ENCODE measurements at places on chromosomes 2 and 18.

DNA sequence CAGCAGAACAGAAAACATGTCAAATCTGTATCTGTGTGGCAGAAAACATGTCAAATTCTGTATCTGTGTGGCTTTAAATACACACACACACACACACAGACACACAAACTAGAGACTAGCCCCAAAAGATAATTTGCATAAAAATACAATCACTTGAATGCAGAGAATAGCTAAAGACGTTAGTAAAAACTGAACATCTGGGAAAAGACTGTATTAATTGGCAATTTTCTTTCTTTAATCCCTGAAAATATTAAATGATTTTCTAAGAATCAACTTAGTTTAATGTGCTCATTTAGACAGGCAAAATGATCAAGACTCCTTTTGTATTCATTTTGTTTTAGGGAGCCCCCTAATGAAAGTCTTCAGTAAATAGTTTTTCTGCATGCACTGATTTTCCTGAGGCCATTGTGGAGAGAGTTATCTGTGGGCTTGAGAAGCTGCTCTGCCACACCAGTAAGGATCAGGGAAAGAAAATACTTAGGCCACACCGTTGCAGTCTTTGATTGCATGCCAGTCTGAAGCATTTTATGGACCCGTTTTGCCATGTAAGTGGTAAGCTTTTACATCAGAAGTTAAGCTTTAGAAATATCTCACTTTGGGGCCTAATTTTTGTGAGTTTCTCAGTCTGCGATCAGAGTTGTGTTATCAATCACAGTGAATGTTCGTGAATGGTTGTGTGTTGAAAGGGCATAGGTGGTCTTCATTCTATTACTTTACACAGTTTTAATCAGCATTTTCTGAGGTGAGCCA, 2.2 kb downstream of the SPATS2L start:
- DNase-seq = no peak

DNA sequence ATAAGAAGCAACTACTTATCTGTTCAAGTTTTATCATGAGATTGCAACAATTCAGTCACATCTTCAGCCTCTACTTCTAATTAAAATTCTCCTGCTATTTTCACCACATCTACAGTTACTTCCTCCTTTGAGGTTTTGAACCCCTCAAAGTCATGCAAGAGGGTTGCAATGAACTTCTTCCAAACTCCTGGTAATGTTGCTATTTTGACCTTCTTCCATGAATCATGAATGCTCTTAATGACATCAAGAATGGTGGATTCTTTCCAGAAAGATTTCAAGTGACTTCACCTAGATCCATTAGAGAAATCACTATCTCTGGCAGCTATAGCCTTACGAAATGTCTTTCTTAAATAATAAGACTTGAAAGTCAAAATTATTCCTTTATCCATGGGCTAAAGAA, 1052.8 kb upstream of the NRXN1 start:
- no peak for DNase-seq

GRCh38 chr18:37864122-37864521, 298.5 kb upstream of the CELF4 start:
- DNase-seq = no peak

DNA sequence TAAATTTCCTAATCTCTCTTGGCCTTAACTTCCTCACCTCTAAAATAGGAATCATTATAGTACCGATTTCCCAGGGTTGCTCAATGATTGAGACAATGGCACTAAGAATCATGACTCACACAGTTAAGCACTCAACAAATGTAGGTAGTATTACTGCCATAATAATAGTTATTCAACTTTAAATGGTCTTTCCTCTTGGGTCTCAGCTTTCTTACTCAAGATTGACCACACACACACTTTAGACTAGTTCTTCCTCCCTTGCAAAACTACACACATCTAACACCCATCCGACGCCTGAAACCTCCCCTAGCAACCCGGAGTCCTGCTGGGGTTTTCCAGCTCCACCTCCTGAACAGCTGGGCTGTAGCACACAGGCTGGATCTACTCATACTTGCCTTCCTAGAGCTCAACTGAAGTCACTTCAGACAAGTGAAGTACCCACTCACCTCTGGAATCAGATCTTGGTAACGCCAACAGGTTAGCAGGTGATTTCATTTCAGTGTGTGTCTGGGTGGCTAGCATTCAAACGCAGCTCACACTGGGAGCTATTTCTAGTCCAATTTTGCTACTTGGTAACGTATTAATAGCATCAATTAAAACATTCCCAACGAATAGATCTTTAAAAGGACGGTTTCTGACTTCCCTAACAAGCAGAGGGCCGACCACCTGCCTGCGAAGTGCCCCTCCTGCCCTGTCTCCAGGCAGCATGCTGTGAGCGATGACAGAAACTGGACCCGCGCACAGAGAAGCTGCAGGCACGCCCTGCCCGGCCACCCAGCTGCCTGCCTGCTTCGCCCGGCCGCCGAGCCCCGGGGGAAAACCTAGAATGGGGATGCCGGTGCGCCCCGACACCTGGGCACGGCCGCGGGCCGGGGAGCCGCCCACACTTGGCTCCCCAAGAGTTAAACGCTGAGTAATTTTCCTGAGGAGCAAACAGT, 1.1 kb downstream of the UXS1 start:
- peak; percentile 85 for DNase-seq

DNA sequence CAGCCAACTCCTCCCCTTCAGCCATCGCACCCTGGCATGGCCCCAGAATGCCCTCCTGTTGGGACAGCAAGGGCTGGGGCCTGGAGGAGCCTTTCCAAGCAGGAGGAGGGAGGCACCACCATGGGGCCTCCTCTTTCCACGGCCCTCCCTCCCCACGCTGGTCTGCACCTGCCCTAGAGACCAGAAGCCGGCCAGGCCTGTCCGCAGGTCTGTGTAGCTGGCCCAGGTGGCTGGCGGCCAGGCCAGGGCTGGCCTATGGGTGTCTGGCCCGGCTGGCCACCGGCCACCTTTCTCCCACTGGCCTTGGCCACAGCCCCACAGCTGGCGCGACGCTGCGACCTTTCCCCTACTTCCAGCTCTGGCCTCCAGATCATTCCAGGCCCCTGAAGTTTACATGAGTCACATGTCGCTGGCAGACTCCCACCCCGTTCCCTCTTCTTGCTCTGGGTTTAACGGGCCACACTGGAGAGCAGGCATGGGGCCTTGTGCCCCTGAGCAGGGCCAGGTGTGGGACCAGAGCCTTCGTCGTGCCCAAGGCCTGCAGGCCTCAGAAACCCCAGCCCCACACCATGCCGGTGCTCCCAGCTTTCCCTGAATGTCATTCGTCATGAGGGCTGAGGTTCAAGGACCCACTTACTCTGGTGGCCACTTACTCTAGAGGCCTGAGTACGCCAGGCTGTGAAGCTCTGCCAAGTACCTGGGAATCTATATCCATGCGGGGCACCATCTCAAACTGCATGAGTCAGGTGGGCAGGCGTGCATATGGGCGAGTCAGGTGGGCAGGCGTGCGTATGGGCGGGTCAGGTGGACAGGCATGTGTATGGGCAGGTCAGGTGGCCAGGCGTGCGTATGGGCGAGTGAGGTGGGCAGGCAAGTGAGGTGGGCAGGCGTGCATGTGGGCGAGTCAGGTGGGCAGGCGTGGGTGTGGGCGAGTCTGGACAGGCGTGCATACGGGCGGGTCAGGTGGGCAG, 33.3 kb upstream of the KLF11 start:
- DNase-seq = no peak

DNA sequence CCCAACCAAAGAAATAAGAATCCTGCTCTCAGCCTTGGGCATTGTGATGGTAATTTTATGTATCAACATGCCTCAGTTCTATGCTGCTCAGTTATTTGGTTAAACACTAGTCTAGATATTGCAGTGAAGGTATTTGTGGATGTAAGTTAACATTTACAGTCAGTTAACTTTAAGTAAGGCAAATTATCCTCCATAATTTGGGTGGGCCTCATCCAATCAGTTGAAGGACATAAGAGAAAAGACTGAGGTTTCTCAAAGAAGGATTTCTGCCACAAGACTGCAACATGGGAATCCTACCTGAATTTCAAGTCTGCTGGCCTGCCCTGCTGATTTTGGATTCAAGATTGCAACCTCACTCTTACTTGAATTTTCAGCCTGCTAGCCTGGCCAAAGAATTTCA, 975.5 kb upstream of the ACVR2A start:
- DNase-seq = no peak

DNA sequence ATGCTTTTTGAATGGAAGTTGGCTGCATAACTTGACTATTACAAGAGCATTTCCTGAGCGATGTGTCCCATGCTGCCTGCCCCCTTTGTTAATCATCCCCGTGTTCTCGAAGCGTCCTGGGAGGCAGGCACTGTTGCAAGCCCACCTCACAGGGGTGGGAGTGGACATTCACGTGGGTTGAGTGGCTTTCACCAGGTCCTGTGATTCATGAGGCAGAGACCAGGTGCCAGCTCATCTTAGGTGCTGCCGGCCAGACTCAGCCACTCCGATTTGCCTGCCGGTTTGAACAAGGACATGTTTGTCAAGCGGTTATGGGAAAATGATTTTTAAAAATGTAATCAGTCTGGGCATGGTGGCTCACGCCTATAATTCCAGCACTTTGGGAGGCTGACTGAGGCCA, 112.5 kb downstream of the ZNF532 start:
- DNase-seq = no peak

- no peak for DNase-seq
Observed at GRCh38 chr18:2900684-2901422, 54.0 kb downstream of the EMILIN2 start.

- DNase-seq = no peak
Observed at GRCh38 chr2:43207553-43208300, 18.7 kb downstream of the ZFP36L2 start.

DNA sequence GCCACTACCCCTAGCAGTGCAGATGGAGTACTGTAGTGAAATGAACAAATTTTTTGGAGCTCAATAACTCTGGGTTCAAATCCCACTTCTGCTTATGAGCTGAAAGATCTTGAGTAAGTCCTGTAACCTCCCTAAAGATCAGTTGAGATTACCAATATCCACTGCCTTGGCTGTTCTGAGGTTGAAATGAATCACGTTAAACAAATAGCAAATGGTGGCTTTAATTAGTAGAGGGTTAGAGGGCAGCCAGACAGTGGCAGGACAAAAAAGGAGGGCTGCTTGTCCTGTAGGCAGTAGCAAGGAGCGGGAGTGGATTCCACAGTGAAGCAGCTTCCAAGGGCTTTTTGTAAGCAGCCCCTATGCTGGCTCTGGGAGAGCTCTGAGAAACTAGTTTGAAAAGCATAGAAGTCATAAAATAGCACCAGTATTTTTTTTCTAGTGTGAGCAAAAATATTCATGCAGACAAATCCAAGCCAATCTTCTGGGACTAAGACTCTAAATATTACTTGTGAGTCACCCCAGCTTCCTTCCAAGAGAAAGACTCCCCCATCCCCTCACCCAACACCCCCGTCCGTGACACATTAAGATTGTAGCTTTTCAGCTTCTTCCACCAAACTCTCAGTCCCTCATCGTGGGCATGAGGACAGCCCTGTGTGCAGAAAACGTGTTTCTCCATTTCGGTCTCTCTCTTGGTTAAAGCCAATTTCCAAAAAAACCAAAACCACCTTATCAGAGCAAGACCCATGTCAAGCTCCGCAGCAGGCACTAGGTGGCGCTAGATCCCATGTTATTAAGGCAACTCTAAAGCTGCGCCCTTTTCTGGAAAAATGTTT, 123.5 kb upstream of the LGALSL start:
- peak; percentile 82 for DNase-seq

- no peak for DNase-seq
Observed at GRCh38 chr2:239266779-239267287, 134.0 kb downstream of the HDAC4 start.

GRCh38 chr2:227150222-227150936, 13.6 kb downstream of the COL4A4 start:
- DNase-seq = no peak

- DNase-seq = no peak
Observed at GRCh38 chr2:234953116-234954031, 1.6 kb downstream of the SH3BP4 start.

DNA sequence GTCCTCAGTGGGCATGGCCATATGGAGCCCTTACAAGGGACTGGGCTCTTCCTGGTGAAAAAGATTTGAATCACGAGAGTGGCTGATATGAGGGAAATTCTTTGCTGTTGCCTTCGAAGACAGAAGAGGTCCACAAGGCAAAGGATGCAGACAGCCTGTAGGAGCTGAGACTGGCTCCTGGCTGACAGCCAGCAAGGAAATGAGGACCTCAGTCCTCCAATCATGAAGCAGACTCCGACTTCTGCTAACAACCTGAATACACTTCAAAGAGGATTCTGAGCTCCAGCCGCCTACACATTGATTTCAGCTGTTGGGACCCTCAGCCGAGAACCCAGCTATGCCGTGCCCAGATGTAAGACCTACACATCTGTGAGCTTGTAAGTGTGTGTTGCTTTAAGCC, 3.0 kb upstream of the ST8SIA5 start:
- no peak for DNase-seq

DNA sequence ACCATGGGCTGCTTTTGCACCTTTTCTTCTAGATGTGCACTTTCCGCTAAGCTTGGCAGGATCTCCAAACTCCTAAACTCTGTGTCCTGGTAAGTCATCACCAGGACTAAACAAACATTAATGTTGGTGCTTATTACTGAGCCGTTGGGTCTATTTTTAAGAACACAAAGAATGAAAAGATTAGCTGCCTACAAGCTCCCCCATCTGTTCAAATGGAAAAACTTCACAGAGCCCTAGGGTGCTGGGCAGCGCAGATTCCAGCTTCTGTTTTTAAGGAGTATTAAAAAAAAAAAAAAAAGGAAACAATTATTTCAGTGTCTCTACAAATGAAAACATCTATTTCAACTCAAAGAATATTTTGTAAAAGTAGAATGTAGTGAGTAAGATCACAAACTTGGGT, 97.8 kb upstream of the AQP4 start:
- DNase-seq = no peak

GRCh38 chr18:10660179-10660884, 134.5 kb downstream of the NAPG start:
- DNase-seq = no peak

All from activated CD4-positive, alpha-beta memory T cell treated with anti-CD3 and anti-CD28 coated beads for 36 hours (primary cell).